ENCODE measurements at places on chromosomes 6 and 20.

GRCh38 chr6:119328892-119329793 is 20.4 kb downstream of the MAN1A1 start:
- DNase-seq, result no peak

GRCh38 chr6:95325916-95326315 is 251.4 kb upstream of the MANEA start:
- no peak for DNase-seq

DNA sequence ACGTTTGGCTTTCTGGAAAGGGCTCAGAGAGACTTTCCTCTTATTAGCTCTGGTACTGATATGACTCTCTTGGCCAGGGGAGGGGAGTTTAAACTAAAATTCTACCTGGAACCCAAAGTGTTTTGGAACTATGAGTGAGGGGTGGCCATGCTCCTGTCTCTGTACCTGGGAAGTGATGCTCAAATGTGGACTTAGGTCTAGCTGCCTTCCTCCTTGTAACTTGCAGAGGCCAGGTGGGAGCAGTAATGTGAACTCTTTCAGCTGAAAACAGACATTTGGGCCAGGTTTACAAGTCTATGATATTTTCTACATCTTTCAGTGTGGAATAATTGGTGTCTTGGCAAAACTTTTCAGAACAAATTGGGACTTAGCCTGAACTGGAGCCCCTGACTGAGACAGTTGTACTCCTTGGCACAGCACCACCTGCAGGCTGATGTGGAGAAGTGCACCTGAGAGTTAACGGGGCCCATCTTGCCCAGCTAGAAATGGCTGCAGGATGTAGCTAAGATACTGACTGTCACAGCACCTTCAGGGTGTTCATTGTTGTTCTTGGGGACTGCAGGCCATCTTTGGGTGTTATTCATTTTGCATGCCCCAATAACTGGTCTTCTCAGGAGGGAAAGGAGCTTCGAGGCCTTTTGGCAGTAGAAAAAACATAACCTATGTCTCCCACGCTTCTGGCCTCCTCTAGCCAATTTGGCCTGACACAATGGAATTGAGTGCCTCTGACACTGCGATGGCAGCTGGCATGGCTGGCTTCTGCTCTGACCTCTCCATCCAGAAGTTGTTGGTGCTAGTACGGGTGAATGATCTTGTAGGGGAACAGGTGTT is 37.1 kb downstream of the CD109 start:
- DNase-seq, result peak; percentile 80

DNA sequence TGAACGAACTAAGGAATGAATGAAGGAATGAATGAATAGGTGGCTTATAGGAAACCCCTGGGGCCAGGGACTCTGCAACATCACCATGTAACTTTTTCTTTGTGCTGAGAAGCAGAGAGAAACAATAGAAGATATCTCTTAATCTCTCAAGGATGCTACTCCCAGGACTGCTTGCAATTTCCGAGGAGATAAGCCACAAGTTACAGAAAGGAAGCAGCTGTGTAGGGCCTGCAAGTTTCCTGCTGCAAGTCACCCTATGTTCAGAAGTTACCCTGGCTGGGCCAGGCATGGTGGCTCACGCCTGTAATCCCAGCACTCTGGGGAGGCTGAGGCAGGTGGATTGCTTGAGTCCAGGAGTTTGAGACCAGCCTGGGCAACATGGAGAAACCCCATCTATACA is 7.3 kb upstream of the MAVS start:
- peak; percentile 8 for DNase-seq

- no peak for DNase-seq
Measured at GRCh38 chr6:73174646-73175045, 50.6 kb downstream of the KHDC1L start.

DNA sequence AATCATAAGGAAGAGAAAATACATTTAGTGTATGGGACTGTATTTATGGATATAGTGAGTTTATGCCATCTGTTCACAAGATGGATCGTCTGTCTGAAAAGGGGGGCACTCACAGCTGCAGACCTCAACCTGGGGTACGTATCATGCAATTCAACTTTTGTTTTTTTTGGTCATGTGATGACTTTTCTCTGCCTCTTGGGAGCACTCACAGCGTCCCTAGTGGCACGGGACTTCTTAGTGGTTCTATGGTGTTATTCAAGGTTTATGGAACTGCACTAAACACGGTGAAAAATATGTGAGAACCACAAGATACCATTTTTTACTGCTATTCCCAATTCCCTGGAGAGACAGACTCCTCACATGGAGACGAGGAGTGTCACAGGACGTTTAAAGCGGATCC is 60.4 kb upstream of the MPC1 start:
- DNase-seq, result no peak

GRCh38 chr6:42142118-42142835 is at the start of gene C6orf132:
C6orf132 (minus strand) TSS chr6:42142620; CDS start chr6:42142444, 176 bp downstream.
- DNase-seq, result peak; percentile 90

- no peak for DNase-seq
Measured at GRCh38 chr20:57432862-57433491, 41.8 kb downstream of the RBM38 start.

GRCh38 chr6:73121421-73121993 is 103.8 kb downstream of the KHDC1L start:
- DNase-seq, result no peak

DNA sequence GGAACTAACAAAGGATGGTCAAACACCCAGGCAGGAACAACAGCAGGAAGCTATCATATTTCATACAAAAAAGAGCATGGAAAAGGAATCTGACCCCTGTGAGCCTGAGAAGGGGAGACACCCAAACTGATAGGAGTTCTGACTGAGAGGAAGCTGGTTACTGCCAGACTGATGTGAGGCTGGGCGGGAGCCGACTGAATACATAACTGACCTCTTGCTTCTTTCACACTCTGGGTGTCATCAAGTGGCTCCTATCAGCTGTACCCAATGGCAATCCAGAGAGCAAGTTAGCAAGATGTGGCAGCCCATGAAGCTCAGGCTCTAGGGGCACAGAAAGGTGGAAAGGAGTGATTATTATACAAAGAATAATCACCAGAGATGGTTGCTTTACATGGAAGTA is 795.1 kb upstream of the HS3ST5 start:
- DNase-seq, result no peak

GRCh38 chr6:15386756-15387112 is 140.9 kb downstream of the JARID2 start:
- no peak for DNase-seq

Measured in osteoblast (primary cell).